BE2C (cell line): ENCODE measurements at places on chromosomes 6 and 20.

DNA sequence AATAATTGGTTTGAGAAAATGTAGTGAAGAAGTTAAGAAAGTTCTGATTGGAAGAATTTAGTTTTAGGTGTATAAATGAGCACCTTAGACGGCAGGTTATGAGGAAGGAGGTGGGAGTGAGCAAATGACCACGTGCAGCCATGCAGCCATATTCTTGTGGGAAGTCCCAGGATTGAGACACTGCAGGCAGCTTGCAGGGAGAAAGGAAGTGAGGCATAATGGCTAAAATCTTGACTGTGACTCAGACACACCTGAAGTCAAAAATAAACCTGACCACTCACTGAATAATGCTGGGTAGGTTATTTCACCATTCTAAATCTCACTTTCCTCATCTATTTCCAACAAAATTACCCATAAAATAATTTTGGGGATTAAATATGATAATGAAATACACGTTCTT, 16.6 kb downstream of the DSE start:
- no peak for DNase-seq

DNA sequence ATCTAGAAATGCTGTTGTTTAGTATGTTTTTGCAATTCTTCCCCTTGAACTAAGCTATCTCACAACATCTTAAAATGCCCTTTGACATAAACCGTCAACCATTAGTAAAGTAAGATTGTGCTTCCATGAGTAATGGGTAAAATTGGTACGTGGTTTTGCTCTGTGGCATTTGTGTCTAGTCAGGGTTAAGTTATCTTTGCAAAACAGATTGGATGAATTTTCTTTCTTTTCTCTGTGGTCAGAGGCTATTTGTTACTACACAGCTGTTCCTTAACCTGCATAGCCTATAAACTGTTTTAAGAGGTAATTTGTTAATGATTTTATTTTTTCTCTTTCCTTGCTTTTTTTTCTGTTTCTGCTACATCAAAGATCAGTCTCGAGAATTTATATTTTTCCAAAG, 75.4 kb downstream of the RPP40 start:
- no peak for DNase-seq

- no peak for DNase-seq
These were observed 5.3 kb upstream of the ZNF184 start for GRCh38 chr6:27478141-27478705.

- no peak for DNase-seq
These were observed 9.4 kb upstream of the KHDC1L start for GRCh38 chr6:73234733-73235132.

GRCh38 chr6:141726248-141726647, 406.5 kb upstream of the GJE1 start:
- DNase-seq = no peak

DNA sequence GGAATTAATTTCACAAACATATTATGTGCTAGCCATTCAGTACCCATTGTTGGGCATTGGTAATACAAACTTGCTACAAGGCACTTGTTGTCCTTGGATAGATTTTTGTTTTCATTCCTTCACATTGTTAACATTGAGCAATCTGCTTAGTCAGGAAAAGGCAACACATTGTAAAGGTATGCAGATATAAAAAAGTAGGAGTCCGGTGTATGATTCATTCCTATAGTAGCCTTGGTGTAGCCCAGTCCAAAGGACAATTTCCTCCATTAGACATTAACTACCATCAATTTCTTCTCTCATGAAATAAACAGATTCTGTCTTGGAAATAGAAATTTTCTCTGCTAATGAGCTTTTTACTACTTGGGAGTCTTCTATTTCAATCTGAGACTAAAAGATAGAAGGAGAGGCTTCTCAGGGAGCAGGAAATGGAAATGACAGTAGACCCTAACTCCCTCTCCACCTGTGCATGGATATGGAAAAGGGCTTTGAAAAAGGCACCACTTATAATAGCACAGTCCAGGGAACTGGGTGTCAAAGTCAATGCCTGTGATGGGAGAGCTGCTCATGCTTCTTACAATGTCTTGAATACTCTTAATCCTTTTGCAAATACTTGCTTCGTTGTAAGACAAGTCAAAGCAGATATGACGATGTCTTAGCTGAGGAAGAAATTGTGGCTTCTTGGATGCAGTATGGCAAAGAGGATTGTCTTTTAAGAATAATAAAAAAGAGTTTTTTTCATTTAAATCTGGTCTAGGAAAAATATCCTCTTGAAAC, 369.4 kb upstream of the CITED2 start:
- DNase-seq = no peak

DNA sequence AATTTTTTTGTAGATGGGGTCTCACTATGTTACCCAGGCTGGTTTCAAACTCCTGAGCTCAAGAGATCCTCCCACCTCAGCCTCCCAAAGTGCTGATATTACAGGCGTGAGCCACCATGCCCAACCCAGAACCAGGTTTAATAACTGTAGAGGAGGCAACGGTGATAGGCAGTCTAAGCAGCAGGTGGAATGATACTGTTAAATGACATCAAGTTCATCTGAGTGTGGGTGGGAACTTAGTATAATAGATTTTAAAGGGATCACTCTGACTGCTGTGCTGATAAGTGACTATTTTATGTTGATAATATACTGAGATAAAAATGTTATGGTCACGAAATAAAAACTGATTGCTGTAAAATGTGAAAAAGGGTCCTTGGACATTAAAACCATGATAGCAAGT, 31.1 kb downstream of the PCNA start:
- no peak for DNase-seq

GRCh38 chr20:22688485-22688884, 104.1 kb upstream of the FOXA2 start:
- no peak for DNase-seq

DNA sequence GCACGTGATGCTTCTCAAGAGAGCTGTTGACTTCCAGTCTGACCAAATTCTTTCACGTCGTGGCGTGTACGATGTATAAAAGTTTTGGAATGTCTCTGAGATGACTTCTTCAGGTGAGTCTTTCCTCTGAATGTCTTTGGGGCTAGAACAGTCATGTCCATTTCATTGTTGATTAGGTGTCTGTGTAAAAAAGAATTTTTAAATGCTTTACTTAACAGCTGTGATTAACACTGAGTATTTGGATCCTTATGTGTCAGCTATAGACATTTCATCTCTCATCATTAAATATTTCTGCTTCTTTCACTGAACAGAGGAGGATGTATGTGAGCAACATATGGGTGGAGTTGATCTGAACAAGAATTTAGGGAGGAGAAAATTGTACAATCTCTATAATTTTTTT, 29.3 kb upstream of the KIF13A start:
- no peak for DNase-seq

GRCh38 chr6:123074616-123075015, 78.6 kb downstream of the CLVS2 start:
- DNase-seq = no peak

GRCh38 chr6:112396221-112396620, 49.1 kb downstream of the RFPL4B start:
- DNase-seq = no peak

GRCh38 chr6:42012501-42013133, 37.7 kb upstream of the TAF8 start:
- no peak for DNase-seq

DNA sequence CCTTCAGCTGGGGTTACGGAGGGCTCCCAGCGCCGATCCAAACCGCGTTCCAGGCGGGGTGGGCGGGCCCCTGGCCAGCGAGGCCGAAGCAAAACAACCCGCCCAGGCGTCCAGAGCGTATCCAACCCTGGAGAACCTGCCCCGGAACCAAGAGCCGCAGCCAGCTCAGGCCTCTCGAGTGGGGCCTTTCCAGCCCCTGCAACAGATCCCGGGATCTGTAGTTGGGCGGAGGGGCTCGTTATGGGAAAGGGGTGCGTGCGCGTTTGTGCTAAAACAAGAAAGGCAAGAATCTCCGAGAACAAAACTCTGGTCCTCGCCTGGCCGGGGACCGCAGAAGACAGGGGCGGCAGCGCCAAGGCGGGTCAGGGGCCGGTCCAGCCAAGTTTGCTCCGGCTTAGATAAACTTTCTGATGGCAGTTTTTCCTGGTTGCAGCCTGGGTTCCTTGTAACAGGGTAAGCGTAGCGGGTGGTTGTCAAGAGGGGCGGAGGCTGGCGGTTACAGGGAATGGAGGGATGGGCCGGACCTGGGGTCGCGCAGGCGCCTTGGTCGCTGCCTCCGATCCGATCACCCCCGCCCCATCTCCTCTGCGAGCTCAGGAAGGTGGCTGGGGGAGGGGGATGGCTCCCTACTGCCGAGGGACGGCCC, 448 bp upstream of the RIN2 start:
- DNase-seq = peak; percentile 8

- DNase-seq = no peak
These were observed 78.8 kb upstream of the ZNFX1 start for GRCh38 chr20:49356676-49357075.

GRCh38 chr20:1951436-1952115, 42.3 kb downstream of the PDYN start:
- DNase-seq = no peak

- peak; percentile 57 for DNase-seq
These were observed 157.7 kb upstream of the MMS22L start for GRCh38 chr6:97440590-97441176.

- no peak for DNase-seq
These were observed 232.8 kb upstream of the RNF24 start for GRCh38 chr20:4247898-4248858.

GRCh38 chr6:28863604-28864325, 60.0 kb downstream of the TRIM27 start:
- peak; percentile 85 for DNase-seq

- peak; percentile 15 for DNase-seq
These were observed 43.6 kb downstream of the USP45 start for GRCh38 chr6:99471638-99472037.

DNA sequence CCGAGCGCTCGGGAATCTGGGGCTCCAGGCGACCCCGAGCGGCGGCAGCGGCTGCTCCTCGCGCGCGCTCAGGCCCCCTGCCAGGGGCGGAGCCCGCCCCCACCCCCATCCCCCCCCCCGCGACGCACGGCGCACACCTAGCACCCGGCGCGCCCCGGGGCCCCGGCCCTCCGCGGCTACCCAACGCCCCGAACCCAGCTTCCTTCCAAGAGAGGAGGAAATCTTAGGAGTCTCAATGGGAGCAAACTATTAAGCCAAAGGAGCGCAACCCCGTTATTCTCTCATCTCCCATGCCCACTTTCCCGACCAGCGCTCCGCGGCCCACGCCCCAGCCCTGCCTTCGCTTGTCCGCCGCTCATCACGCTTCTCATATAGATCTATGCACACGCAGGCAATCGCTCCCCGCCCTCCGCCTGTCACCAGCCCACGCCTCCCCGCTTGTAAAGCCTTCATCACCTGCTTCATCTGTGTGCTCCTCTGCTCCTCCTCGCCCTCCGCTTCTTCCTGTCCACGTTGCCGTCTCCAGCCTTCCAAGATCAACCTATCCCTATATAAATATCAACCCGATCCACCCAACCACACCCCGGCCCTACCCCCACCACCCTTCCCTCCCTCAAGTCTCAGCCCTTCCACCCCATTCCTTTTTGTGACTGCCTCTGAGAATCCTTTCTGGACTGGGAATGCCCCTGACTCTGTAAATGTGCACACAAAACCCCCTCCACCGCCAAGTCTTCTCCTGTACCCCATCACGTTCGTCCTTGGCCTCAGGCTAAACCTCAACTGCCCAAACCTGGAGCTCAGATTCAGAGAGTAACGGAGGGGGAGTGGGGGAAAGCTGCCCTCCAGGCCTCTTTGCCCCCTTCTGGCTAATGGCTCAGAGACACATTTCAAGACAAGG, at the start of gene DLK2:
Gene DLK2 (minus strand): TSS at position 18 of the 898 bp plus-strand sequence. CDS start 723 bp downstream, outside the sequence.
- peak; percentile 47 for DNase-seq

GRCh38 chr20:8218861-8219260, 86.8 kb downstream of the PLCB1 start:
- no peak for DNase-seq

DNA sequence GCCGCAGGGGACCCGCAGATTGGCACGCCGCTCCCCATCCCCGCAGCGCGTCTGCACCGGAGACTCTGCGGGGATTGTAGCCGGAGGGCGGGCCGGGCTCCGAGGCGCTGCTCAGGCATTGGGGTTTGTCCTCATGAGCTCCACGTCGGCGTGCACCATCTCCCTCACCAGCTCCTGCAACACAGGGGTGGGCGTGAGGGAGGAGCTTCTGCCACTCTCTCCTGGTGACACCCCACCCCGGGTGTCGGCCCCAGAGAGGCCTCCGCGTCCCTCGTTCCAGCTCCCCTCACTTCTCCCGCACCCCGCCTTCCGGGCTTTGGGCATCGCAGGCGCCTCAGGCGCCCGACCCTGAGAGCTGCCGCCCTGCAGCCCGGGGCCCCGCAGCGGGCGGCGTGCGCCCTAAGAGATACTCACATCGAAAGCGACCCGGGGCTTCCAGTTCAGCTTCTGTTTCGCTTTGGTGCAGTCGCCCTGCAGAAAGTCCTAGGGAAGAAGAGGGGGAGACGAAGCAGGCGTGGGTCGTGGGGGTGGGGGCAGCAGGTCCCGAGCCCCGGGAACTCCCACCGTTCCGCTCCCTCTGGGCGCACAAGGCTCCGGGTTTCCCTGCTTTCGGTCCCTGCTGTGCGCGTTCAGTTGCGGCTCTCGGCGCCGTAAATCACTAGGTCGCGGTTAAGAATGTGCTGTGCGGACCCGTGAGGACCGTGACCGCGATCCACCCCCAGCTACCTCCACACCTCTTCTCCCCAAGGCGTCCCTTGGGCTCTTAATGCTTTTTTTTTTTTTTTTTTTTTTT, 14.5 kb downstream of the FOXC1 start:
- no peak for DNase-seq

DNA sequence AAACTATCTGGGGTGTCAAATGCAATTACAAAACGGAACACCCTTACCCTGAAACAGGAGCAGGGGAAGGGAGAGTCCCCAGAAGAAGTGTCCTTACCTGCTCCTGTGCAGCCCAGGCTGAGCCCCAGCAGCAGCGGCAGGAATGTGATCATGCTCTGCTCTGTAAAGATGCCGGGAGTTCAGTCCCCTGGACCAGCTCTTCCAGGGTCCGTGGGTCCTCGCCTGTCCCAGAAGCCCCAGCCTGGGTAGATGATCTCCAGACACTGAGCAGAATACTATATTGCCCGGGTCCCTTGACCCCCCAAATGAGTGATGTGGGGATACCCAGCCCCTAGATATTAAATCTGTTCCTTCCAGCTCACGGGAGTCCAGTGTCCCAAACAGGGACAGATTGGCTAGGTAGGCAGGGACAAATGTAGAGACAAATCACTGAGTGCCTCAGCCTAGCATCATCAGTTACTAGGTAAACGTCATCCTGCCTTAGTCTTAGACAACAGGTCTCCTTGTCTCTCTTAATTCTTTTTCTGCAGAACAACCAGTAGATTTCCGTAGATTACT, at the start of gene HLA-DMB:
Gene HLA-DMB (minus strand): TSS at position 373 of the 558 bp plus-strand sequence. CDS start 221 bp downstream, at position 152.
- DNase-seq = no peak

- peak; percentile 64 for DNase-seq
These were observed 97.1 kb upstream of the CEP85L start for GRCh38 chr6:118748311-118749062.

GRCh38 chr20:58512808-58513552, 2.2 kb downstream of the APCDD1L start:
- no peak for DNase-seq

DNA sequence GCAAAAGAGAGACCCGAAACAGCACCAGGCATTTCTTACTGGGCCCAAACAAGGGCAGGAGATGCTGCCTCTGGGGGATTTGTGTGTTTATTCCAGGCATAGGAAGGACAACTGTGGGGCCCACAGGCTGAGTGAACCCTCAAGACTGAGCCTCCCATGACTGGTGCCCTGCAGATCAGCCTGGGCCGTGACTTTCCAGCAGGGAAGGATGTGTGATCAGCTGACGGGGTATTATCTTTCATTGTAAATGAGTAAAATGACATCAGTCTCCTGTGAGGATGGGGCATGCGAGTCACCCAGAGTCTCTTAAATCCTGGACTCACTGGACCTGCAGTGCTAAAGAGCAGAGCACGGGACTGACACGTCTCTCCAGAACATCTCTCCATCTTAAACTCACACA, 3.9 kb upstream of the TEAD3 start:
- DNase-seq = no peak
